ENCODE measurements at places on chromosomes 13 and 19.

DNA sequence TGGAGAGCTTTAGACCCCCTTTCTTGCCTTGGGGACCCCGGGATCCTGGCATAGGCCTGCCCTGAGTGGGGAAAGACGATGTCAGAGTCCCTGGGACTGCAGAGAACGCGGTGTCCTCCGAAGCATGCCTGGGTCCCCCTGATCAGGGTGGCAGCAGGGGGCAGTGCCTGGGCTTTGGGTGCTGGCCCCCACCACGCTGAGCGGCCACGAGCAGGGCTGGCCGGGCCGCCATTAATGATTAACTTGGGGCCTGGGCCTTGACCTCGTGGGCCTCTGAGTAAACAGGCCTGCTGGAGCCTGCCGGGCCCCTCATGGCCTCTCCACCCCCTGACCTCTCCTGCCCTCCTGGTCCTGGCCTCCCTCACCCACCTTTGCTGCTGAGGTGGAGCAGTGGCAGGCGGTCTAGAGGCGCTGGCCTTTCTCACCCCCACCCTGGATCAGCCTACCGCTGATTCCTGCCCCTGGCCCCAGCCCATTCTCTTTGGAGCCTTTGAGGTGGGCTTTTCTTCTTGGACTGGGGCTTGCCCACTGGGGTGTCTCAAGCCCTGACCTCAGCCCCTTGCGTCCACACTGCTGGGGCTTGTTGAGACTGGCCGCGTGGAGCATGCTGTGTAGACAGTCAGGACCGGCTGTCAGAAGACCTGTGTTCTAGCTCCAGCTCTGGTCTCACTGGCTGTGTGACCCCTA is 26.3 kb downstream of the CEBPA start:
- DNase-seq, result no peak

DNA sequence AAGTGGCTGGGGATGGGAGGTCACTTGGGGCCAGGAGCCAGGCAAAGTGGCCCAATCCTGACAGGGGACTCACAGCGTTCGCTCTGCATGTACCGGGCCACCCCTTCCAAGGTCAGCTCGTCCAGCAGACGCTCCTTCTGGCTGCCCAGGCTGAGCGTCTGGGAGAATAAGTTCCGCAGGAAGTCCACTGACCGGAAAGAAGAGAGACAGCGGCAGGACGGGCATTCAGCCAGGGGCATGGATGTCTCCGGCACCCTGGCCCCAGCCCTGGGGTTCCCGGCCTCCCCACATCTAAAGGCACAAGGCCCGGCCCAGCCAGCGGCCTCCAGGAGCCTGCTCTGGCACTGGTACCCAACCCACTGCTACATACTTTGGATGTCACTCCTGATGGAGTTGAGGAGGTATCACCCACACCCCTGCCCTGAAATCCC is 6.1 kb downstream of the SIRT2 start:
- no peak for DNase-seq

- peak; percentile 21 for DNase-seq
These were observed 14.0 kb downstream of the SCGB2B2 start for GRCh38 chr19:34662919-34663318.

DNA sequence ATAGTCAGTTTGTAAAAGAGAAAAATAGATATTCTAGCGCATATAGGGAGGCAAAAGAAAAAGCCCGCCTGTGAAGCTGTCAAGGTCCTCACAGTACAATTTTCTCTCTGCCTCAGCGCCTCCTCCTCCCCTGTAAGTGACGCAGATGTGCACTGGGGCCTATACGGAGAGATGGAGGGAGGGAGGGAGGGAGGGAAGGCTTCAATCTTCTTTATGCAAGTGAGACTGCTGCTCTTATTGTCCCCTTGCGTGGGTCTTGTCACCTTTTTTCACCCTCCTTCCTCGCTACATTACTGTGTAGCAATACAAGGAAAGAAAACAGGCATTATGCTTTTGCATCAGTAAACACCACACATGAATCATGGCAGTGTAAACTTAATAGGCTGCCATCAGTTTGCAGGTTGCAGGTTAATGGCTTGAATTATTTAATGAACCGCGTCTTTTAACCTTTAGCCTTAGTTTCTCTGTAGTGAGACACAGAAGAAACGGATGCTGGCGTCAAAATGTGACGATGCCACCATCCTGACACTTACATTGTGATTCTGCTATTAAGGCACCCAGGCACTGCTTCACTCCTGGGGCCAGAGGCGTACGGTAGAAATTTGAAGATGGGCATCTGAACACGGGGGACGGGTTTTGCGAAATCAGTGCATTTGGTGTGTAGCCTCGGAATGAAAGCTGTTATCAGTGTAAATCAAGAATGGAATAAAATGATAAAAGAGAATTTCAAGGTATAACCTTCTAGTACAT is at the start of gene KLHL1:
TSS of gene KLHL1 (minus strand) at position 97 of the 750 bp plus-strand sequence. CDS start 753 bp downstream, outside the sequence.
- no peak for DNase-seq

DNA sequence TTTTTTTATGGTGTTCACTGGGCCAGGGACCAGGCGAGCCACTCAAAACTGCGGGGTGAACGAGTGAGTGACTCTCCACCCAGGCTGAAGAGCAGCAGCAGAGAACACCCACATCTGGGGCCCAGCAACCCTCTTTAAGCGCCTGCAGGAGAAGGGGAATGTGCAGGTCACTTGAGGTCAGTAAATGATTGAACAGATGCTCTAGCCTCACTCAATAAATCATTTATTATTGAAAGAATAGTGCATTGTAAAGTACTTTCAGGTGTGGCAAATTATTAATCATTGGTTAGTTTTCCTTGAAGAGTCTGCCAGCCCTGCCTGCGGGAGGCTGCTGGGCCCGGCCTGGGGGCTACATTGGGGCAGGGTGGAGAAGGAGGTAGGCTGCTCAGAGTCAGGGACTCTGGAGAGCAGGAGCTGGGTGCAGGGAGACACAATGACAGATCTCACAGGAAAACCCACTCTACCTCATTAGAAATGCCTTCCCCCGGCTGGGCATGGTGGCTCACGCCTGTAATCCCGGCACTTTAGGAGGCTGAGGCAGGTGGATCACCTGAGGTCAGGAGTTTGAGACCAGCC is 42.5 kb downstream of the ABCC4 start:
- DNase-seq, result no peak

DNA sequence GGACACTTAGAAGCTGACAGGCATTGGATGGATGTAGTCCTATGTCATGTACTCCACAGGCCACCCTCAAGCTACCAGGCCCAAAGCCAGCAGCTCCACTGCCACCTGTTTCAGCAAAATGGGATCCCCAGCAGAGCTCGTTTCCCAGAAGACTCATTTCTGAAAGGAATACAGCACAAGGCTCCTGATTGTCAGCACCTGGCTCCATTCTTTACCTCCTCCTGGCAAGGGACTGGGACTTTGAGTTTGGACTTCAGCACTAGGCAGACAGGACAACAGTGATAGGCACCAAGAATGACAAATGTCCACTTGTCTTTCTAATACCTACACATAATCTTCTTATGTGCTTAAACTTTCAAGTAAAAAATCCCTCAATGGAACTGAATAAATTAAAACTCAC is 150.4 kb upstream of the RXFP2 start:
- DNase-seq, result no peak

GRCh38 chr13:105567951-105568525 is 967.4 kb downstream of the EFNB2 start:
- no peak for DNase-seq

- DNase-seq, result no peak
These were observed 63.9 kb upstream of the ATXN8OS start for GRCh38 chr13:70043685-70044084.

DNA sequence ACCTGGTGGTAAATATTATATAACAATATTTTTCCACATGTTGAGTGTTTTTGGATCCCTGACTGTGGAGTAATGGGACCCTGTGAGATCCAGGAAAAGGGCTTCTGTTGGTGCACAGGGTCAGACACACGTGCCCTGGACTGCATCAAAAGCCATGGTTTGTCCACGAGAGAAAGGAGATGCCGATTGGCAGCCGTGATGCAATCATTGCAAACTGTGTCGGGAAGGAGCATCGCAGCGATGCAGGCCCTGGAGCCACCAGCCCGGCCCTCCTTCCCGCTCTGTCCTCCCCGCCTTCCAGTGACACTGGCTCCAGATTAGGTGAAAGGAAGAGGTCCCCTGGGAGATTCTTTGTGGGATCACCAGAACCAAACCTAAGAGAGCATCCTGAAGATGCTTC is 9.1 kb downstream of the COL4A2 start:
- DNase-seq, result no peak

DNA sequence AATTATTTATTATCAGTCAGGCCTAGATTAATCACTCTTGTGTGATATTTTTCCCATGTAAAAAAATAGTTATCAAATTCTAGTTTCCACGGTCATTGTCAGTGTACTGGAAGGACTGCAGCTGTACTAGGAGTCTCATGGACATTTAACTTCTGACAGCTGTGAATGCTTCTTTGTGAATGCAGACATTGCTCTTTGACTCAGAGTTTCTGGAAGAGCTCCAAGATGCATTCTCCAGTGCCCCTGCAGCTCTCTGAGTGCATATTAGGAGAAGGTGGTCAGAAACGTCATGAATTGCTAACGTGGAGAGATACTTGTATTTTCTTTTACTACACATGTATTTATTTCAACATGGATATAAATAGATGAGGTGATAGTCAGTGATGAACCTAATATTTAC is 9.7 kb upstream of the SLITRK5 start:
- no peak for DNase-seq

DNA sequence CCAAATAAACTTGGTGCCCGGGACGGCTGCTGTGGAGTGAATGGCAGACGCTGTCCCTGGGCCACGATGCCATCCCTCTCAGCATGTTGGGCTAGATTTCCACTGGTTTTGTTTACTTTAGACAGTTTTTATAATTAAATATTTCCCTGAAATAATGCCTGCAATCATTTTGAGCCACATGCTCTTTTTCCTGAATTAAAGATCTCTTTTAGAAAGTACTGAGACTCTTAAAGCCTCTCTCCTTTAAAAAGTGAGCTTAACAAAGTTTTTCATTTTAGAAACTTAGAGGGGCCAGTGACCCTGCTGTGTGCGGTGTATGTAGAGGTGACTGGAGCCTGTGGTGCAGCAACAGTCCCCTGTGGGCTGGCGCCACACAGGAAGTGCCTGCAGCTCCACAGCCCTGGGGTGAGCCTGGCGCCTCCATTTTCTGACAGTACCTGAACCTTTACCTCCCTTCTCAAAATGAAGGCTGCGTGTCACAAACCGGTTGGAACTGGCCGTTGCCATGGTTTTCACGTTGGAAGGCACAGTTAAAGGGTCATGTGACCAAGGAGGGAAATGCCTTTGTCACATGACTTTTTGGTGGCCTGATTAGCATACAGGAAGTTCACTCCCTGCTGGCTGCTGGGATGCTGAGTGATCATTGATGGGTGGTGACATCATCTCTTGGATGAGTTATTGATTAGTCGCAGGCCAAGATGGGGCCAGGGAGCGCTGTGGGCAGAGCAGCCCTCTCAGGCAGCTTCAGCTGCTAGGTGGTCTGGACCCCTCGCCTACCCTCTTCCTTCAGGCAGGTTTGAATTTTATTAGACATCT is 26.3 kb downstream of the TSSK6 start:
- peak; percentile 81 for DNase-seq

- DNase-seq, result no peak
These were observed 1735.6 kb upstream of the SPRY2 start for GRCh38 chr13:82076496-82076895.

DNA sequence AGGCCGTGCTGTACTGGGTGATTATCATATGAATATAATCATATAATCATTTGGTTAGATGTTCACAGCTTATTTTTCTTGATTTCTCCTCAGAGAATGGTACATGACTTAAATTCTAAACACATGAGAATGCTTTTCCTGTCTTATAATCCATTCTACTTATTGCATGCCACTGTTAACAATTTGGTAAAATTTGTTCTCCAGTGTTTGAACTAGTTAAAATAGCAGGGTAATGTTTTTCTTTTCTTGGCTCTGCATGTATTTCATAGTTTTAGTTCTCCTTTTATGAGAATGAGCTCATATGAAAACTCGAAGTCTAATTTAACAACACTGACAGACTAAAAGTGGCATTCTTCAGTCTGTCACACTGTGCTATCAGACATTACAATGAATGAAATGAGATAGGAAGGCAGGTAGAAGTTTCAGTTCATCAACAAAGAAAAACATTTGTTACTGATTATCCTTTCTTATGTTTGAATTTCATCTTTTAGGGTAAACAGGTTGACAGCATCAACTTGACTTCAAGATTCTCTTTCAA is 10.2 kb downstream of the SPRYD7 start:
- DNase-seq, result no peak

DNA sequence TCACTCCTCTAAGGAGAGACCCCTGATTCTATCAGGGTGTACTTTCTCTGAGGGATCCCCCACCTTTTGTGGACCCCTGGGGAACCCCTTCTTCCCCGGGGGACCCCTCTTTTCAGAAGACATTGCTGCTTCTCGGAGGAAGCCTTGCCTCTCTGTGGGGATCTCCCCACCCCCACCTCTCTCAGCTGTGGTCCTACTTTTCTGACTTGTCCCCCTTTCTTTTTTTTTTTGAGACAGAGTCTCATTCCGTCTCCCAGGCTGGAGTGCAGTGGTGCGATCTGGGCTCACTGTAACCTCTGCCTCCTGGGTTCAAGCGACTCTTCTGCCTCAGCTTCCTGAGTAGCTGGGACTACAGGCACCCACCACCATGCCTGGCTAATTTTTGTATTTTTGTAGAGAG is 18.4 kb upstream of the GATAD2A start:
- DNase-seq, result no peak

- no peak for DNase-seq
These were observed 767.3 kb upstream of the GPC6 start for GRCh38 chr13:92459306-92459705.

GRCh38 chr19:5153601-5154128 is 184.8 kb downstream of the KDM4B start:
- no peak for DNase-seq

DNA sequence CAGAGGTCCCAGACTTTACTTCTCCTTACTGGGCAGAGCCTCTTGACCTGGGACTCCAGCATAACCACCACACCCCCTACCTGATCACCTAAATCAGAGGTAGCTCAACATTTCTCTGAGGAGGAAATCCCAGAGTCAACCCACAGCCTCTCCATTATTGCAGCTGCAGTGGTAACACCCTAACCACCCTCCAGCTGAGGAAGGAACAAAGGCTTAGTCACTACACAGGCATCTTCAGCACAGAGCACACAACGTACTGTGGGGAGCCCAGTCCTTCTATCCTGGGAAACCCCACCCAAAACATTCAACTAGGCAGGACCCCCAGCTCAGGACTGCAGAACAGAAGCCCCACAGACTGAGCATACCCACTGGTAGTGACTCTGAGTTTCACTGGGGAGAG is 824.7 kb upstream of the SLITRK5 start:
- DNase-seq, result no peak

GRCh38 chr19:11256189-11256588 is 6.1 kb downstream of the DOCK6 start:
- DNase-seq, result no peak

- no peak for DNase-seq
These were observed 135.6 kb downstream of the PAN3 start for GRCh38 chr13:28273919-28274318.

- DNase-seq, result no peak
These were observed 41.6 kb downstream of the ARHGAP35 start for GRCh38 chr19:46902402-46902766.
